ENCODE measurements at places on chromosomes 16 and 17. TPM values are rescaled to one million over a fixed set of nuclear protein-coding genes. Genes with fewer than 3 reads are reported as not detected.

CHST5 gene
- 0.09 TPM for polyA plus RNA-seq

CCDC154 gene
- 0.86 TPM for polyA plus RNA-seq

TBC1D3E gene
- polyA plus RNA-seq: 0.06 TPM

GCGR gene
- polyA plus RNA-seq: 0.16 TPM

HEATR3 gene
- polyA plus RNA-seq: 7.4 TPM

RUSF1 gene
- polyA plus RNA-seq: 59.4 TPM

SLC16A6 gene
- polyA plus RNA-seq: 0.41 TPM

TOX3 gene
- 1.9 TPM for polyA plus RNA-seq

CEP112 gene
- 12.4 TPM for polyA plus RNA-seq

Measured in urinary bladder (tissue), 4 donors.